GM04503 (cell line): ENCODE measurements at places on chromosomes 6 and 20.

DNA sequence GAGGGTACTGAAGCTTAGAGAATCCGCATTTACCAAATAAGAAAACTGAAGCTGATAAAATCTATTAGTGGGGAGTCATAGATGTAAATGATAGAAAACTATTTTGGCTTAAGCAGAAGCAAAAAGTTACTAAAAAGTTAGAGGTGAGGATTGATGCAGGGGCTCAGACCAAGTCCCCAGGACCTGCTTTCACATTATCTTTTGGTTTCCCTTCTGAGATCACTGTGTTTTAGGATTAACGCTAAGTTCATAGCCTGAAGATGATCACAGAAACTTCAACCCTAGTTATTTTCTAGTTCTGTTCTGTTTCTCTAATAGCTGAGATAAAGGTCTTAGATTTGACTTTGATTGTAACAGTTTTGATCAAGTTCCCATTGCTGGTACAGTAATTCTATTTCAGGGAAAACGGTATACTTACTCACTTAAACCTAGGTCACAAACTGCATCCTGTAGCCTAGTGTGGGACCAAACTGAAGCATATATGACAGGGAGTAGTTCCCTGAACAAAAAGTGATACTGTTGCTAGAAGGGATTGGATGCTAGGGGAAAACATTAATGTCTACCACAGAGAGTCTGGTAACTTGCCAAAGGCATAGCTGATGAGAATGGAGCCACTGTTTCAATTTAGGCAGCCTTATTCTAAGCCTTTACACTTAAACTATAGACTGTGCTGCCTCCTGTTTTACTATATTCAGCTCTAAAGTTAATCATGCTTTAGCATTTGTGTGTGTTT, 13.1 kb downstream of the CYB5R4 start:
- DNase-seq: no peak

DNA sequence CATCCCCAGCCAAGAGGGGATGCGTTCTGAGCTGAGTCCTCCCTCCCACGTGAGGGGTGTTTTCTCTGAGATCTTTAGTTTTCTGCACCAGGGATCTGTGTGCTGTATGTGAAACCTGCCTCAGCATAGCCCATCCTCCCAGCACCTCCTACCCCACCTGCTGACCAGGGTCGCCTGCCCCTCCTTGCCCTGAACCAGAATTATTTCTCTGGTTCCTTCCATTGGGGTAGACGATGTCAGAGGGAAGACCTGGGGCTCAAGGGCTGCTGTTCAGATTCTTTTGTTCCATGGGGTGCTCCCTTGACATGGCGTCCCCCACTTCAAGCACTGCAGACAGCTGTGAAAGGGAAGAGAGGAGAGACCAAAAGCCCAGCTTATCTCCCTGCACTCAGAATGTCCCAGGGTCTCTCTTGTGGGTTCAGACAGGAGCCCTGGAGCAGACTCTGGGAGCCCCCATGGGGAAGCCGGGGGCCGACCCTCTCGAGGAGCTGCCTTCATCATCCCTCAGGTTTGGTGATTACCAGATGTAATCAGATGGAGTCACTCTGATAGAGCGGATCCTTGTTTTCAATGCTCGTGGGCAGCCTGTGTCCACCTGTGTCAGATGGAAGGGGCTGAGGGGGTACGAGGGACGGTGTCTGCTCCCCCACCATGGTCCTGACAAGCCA, 74.3 kb downstream of the ERMARD start:
- DNase-seq: no peak

DNA sequence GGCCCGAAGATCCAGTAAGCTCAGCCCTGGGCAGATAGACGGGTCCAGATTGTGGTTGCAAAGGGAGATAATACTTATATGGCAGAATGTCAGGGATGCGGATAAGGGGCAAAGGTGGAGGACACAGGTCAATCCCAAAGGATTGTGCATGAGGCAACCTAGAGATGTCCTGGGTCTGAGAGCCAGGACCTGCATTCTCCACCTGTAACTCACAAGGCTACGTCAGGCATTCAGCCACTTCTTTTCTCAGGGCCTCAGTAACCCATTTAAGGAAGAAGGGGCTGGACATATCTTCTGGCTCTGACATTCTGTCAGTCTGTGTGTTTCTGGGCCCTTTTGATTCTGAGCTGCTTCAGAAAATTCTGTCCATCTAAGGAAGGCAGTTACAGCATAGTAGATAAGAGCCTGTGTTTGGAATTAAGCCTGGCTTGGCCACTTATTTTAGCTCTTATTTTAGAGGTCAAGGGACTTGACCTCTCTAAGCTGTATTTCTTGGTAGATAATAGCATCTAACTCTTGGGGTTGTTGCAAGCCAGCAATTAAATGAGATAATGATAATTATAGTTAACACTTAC, 40.2 kb downstream of the CNBD2 start:
- DNase-seq: no peak

- no peak for DNase-seq
Measured at GRCh38 chr6:157158456-157158855, 164.9 kb downstream of the TMEM242 start.

- DNase-seq: no peak
Measured at GRCh38 chr6:93323630-93324029, 95.7 kb downstream of the EPHA7 start.

DNA sequence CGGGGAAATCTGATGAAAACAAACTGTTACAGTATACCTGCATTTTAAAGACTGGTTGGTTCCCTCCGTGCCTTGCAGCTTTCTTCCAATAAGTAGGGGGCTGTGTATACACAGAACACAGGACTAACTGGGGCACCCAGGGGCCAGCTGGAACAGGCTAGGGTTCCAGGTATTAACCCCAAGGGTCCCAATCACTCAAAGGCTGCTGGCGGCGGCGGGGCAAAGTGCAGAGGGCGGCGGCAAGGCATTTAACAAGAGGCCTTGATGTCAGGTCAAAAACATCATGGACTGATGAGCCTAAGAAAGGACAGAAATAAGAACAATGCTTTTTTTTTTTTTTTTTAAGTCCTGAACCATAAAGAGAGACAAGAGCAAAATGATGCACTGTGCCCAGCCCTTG, 2.5 kb downstream of the PMEPA1 start:
- no peak for DNase-seq

- peak; percentile 47 for DNase-seq
Measured at GRCh38 chr6:57224769-57225515, 2.8 kb upstream of the RAB23 start.

DNA sequence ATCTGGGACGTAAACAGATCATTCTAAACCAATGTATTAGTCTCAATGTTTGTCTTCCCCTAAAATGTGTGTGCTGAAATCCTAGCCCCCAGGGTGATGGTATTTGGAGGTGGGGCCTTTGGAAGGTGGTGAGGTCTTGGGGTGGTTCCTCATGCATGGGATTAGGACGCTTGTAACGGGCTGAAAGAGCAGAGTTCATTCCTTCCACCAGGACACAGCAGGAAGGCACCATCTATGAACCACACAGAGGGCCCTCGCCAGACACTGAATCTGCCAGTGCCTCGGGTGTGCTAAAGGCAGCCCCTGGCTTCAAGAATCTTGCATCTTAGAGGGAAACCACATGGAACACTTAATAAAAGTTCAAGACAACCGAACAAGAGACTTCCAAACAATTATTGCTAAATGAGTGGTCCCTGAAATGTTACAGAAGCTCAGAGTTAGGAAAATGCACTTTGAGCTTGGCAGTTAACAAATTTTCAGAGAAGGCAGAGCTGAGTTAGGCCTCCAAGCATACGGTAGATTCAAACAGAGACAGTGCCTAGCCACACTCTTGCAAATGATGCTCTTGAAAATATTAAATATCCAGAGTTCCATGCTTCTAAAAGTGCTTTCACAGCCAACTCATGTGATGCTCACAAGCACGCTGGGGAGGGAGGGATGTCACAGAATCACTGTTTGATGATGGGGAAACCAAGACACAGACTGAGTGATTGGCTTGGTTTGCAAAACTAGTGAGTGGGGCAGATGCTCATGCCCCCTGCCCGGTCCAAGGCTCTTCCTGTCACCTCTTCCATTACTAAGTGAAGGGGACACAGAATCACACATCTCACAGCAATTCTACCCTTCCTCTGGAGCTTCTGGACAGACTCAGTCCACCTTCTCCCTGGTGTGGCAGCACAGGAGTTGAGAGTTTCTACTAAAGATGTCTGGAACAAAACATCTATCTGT, 27.4 kb downstream of the TBC1D7 start:
- DNase-seq: no peak

DNA sequence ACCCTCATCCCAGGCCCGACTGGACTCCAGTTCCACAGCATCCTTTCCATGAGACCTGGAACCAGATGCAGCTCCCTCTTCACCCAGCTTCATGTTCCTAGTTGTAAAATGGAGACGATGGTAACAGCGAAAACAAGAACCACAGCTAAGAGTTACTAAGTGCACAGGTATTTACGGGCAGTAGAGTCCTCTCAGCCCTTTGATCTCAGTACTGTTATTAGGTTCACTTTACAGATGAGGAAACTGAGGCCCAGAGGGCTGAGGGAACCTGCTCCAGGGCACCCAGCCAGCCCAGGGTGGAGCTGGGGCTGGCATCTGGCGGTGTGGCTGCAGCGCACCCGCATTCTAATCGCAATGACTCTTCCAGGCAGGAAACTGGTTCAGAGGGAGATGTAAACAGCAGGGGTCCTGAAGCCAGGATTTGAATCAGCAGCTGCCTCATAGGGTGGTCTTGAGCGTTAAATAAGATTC, 858 bp downstream of the BCAS1 start:
- DNase-seq: no peak

DNA sequence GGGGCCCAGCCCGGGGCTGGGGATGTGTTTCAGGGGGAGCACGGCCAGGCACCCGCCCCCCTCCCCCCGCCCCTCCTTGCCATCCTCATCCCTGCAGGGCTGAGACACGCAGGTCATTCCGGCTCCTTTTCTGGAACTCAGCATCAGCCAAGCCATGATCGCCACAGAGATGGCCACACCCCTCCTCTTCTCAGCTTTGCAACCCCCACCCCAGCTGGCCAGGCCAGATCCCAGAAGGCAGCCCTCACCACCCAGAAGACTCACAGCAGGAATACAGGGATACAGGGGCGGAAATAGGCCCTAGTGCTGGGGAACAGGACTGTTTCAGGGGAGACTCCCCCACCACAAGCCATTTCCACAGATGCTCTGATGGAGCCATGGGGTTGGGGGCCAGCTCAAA, 33.5 kb downstream of the YTHDF1 start:
- DNase-seq: no peak

- peak; percentile 21 for DNase-seq
Measured at GRCh38 chr6:81003156-81003555, 749.3 kb downstream of the TENT5A start.

GRCh38 chr20:49165611-49166010, 22.5 kb downstream of the STAU1 start:
- no peak for DNase-seq

GRCh38 chr6:43948527-43949485, 178.4 kb downstream of the MRPL14 start:
- no peak for DNase-seq

GRCh38 chr20:50624351-50625016, 66.9 kb downstream of the RIPOR3 start:
- DNase-seq: no peak

- no peak for DNase-seq
Measured at GRCh38 chr6:133906050-133906449, 17.1 kb downstream of the TCF21 start.

DNA sequence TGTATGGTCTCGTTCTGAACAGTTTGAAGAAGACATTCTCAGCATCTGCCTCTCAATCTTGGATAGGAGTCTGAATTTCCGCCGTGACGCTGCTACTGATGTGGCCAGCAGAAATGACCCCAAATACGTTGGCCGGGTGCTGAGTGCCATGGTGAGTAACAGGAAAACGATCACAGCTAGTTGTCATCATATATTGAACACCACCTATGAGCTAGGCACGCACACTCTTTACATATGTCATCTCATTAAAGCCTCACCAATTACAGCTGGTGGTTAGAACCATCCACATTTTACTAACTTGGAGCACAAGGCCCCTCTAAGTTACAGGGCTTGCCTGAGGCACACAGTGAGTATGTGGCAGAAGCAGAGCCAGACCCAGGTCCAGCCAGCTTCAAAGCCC, 17.1 kb downstream of the TGM3 start:
- DNase-seq: no peak

DNA sequence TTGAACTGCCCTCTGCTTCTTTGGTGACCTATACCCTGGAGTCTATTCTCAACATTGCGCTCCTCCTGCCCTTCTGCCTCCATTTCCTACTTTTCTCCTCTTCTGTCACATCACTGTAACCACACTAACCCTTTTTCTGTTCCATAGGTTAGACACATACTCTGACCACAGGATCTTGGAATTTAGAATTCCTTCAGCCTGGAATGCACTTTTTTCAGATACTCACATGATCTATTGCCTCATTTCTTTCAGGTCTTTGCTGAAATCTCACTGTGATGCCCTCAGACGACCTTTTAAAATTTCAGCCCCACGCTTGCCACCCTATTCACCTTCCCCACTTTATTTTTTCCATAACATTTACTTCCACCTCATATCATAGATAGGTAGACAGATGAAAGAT, 5.1 kb downstream of the VNN1 start:
- DNase-seq: no peak

GRCh38 chr6:109308018-109308492, 74.2 kb downstream of the CD164 start:
- DNase-seq: peak; percentile 78

- no peak for DNase-seq
Measured at GRCh38 chr6:26141378-26141904, 54.2 kb downstream of the HFE start.

GRCh38 chr6:134060491-134061106, 8.2 kb upstream of the SLC2A12 start:
- no peak for DNase-seq

GRCh38 chr6:169211881-169212280, 41.8 kb downstream of the THBS2 start:
- no peak for DNase-seq

GRCh38 chr6:87608802-87609201, 18.9 kb downstream of the ORC3 start:
- DNase-seq: no peak

DNA sequence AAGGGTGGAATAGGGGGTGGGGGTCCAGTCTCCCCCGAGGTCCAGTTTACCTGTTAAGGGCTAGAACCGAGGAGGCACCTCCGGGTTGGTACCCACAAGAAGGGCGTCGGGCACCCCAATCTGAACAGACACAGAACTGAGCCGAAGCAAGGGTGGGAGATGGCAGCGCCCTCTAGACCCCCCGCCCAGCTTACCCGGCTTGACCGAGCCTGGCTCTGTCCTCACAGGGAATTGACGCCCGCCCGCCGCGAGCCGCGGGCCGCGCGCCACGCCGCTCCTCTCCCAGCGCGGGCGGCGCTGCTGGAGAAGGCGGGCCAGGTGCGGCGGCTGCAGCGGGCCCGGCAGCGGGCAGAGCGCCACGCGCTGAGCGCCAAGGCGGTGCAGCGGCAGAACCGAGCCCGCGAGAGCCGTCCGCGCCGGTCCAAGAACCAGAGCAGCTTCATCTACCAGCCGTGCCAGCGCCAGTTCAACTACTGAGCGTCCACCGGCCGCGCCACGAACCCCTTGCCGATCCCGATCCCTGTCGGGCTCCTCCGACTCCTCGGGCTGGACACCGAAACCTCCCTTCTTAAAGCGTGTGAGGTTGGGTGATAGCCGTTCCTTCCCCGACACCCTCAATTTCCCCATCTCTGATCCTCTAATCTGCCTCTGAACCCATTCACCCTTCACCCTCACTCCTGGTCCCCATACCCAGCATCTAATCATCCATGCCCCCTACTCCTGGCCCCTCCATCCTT, 5.9 kb downstream of the TP53INP2 start:
- DNase-seq: no peak

- DNase-seq: no peak
Measured at GRCh38 chr20:43691928-43692524, 25.1 kb downstream of the MYBL2 start.
